ENCODE measurements at places on chromosomes 3 and 15.

DNA sequence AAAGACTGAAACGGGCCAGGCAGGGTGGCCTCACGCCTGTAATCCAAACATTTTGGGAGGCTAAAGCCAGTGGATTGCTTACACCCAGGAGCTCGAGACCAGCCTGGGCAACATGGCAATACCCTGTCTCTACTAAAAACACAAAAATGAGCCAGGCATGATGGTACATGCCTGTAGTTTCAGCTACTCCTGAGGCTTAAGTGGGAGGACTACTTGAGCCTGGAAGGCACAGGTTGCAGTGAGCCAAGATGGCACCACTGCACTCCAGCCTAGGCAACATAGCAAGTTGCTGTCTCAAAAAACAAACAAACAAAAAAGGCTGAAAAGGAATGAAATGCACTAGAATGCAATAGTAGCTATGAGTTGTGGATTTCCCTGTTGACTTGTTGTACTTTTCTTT, 94.7 kb downstream of the STAG1 start:
- no peak for DNase-seq

DNA sequence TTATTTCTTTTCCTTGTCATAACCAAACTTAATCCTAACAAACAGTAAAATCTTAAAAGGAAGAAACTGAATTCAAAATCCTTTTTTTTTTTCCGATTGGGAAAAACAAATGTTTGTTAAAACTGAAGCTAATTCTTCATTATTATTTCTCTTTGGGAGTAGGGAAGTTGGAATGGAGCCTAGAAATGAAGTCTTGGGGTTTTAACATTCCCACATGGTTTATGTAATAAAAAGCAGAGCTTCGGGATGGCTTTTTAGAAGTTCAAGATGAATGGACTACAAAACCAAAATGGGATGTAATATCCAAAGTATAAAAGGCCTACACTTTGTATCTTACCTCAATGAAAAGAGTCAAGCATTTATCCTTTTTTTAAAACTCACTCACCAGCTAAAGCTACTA, 189.0 kb upstream of the TMC3 start:
- no peak for DNase-seq

DNA sequence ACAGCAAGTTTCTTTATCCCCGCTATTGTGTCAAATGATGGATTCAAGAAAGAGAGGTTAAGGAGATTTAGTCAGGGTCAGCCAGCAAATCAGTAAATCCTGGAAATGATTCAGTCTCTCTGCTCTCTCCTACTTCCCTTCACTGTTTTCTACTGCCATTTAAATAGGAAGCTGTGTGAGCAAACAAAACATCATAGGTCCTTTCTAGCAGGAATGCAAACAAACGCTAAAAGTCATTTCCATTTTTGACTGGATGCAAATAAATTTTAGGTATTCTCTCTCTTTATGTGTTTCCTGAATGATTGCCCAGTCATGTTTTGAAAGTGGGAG, 299.4 kb upstream of the RORA start:
- DNase-seq: no peak

- no peak for DNase-seq
Observed at GRCh38 chr3:151644986-151645385, 88.7 kb upstream of the AADACL2 start.

DNA sequence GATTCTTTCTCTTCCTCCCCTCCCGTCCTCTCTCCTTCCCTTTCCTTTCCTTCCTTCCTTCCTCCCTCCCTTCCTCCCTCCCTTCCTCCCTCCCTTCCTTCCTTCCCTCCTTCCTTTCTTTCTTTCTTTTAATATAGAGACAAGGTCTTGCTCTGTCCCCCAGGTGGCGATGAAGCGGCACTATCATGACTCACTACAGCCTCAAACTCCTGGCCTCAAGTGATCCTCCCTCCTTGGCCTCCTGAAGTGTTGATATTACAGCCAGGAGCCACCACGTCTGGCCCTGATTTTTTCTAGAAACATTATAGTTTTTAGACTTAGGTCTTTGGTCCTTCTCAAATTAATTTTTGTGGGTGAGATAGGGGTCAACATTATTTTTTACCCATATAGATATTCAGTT, 15.5 kb downstream of the GRM2 start:
- no peak for DNase-seq

GRCh38 chr15:52745326-52746161, 44.6 kb downstream of the ONECUT1 start:
- DNase-seq: no peak

- no peak for DNase-seq
Observed at GRCh38 chr15:69325456-69325971, 26.8 kb downstream of the PAQR5 start.

GRCh38 chr15:28098766-28099554, at the start of gene OCA2:
TSS of gene OCA2 (minus strand) at chr15:28099315. CDS start at chr15:28081874, 17,441 bp downstream.
- DNase-seq: peak; percentile 46

DNA sequence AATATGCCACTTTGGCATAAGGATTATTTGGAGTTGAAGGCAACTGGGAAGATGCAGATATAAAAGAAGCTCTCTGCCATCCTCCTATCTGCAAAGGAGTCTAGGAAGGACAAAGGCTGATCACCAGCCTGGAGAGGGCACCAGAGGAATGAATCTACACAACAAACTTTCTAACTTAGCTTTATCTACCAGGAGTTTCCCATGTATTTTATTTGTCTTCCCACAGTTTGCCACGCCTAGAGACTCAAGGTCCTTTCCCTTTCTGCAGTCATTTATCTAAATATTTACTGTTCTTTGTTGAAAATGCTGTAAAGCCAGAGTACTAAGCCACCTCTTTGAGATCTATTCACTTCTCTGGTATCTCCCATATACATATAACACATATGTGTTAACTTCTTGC, 32.2 kb downstream of the GPR176 start:
- peak; percentile 70 for DNase-seq

- no peak for DNase-seq
Observed at GRCh38 chr15:94421706-94422105, 190.3 kb downstream of the MCTP2 start.

DNA sequence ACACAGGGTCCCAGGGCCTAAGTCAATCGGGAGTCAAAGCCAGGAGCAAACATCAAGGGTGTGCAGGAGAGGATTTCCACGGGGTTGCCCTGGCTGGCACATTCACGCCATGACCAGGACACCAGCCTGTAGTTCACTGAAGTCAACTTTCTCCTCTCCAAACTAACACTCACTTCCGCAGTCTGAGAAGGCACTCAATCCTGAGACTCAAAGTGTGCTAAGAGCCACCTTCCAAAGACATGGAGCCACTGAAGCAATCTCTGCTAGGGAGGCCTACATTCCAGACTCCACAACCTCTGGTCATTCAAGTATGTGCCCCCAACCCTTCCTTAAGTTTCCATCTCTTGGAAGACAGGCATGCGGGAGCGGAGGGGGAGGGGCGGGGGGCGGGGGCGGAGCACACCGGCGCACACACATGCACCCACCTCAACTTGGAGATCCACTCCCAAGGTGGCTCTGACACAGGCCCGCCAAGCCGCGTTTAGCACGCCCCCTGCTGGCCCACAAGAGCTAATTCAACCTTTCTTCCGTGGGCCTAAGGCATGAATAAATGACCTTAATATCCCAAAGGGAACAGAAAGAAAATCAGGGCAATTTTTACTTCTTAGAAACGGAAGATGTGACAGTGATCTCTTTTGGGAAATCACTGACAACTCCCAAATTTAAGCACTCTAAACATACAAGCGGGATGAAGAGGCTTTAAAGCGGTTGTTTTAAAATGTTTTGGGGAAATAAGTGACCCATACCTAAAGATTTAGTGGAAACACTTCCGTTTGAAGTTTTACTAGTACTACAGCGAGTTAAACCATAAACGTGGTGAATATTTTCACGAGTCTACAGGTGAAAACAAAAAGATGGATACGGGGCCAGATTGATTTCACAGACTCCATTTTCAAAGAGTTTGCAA, 162.5 kb upstream of the CHRNA7 start:
- DNase-seq: peak; percentile 20

DNA sequence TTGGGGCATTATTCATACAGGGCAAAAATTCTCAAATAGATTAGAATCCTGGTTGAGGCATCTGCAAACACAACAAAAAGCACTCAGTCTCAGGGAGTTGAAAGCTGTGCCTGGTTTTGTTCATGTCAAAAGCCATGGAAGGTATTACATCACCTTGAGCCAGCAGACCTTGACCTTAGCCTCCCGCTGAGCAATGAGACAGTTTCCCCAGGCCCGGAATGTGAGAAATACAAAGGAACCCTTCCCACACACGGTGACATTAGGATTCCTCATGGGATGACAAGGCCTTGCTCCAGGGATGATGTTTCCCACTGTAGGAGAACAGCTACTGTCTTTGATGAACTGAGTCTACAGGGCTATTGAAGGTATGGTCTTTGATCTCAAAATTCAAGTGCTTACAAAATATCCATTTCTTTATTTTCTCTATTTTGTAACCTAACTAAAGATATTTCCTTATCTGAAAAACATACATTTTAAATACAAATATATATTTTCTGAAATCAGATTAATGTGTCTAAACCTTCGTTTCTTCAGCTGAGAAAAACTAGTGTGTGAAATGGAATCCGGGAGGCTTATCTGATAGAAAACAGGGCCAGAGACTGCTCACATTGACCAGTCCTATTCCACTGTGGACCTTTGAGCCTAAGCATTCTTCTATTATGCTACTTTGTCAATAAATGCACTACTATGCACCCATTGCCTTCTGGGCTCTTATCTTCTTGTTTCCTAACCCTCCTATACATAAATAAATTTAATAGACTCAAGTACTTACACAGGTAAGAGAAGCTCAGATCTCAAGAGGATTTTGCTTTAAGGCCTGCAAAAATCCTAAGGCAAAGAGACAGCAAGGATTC, 298.2 kb downstream of the KBTBD8 start:
- no peak for DNase-seq

GRCh38 chr3:173938159-173938558, 540.6 kb downstream of the NLGN1 start:
- DNase-seq: peak; percentile 45

- DNase-seq: no peak
Observed at GRCh38 chr3:127385540-127385870, 97.7 kb upstream of the PRR20G start.

GRCh38 chr15:73539212-73540128, 93.7 kb downstream of the NPTN start:
- no peak for DNase-seq

DNA sequence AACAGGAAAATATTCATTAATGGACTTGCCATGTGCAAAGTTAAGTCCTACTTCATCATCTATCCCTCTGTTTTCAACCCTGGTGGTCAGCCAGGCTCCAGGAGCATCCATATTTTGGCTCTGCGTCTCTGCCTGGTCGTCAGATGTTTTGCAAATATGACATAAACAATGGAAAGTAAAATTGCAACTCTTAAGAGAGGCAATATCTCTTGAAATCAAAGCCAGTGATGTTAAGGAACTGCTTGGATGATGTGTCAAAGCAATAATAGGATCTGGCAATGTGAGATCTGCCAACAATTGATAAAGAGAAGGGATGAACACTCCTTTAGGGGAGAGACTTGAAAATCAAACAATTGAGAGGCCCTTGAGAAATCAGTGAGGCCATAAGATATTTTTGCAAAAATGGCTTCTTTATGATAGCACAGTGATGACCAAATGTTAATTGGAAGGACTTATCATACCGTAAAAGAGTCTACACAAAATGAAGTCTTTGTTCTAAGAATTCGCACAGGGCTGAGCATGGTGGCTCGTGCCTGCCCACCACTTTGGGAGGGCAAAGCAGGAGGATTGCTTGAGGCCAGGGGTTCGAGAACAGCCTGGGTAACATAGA, 6.5 kb downstream of the ABHD6 start:
- DNase-seq: no peak

DNA sequence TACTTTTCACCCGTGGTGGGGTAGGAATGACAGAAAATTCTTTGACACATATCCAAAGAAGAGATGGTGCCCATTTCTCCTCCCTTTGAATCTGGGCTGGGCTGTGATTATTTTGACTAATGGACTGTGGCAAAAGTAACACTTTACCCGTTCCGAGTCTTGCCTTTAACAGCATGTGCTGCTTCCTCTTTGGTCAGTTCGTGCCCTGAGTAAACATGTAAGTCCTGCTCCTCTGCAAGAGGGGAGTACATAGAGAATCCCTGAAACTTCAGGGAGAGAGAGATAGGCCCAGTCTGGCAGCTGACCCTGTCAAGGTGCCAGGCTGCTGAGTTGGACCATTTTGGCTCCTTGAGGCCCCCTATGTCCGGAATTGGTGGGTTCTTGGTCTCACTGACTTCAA, 243.1 kb downstream of the EPHB1 start:
- DNase-seq: no peak

DNA sequence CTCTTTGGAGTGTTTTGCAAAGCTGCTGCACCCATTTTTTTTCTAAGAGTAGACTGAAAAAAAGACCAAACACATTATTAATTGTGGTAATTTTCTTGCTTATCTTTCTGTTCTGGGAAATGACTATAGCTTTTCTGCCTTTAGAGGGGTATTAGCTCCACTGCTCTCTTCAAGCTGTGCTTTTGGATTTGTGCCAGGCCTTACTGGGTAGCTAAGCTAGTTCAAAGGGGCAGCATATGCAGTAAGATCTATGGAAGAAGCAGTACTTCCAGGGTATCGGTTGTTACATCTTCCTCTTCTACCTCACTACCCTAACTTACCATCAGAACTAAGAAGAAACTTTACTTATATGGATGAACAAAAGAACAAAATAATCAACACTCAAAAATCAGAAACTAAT, 28.7 kb upstream of the ARIH1 start:
- no peak for DNase-seq

GRCh38 chr3:164640591-164640990, 437.7 kb downstream of the SI start:
- DNase-seq: peak; percentile 89

- DNase-seq: no peak
Observed at GRCh38 chr3:32435911-32436815, 44.5 kb downstream of the CMTM7 start.

GRCh38 chr3:169772305-169772896, 795 bp upstream of the MYNN start:
- peak; percentile 69 for DNase-seq

GRCh38 chr3:194154346-194154745, 18.4 kb downstream of the HES1 start:
- DNase-seq: no peak

DNA sequence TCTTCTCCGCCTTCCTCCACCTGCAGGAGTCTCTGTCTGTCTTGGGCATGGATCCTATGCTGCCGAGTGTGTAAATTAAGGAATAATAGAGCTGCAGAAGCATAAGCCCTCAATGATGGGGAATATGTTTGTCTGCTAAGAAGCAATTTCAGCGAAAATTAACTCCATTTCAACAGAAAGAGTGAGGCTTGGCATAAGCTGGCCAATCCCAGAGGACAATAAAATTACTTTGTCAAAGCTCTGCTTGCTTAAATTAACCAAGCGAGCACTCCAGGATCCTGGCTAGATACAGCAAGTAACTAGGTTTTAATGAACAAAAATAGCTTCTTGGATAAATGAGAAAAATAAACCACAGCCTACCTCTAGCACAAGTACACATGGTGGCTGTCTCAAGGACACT, 33.5 kb upstream of the PRR20G start:
- no peak for DNase-seq

GRCh38 chr3:5002174-5002870, 23.1 kb downstream of the BHLHE40 start:
- DNase-seq: no peak
